ENCODE measurements at places on chromosomes 6 and 20.
A peak's percentile ranks its signal among the peaks of the same experiment; 100 is the strongest.

DNA sequence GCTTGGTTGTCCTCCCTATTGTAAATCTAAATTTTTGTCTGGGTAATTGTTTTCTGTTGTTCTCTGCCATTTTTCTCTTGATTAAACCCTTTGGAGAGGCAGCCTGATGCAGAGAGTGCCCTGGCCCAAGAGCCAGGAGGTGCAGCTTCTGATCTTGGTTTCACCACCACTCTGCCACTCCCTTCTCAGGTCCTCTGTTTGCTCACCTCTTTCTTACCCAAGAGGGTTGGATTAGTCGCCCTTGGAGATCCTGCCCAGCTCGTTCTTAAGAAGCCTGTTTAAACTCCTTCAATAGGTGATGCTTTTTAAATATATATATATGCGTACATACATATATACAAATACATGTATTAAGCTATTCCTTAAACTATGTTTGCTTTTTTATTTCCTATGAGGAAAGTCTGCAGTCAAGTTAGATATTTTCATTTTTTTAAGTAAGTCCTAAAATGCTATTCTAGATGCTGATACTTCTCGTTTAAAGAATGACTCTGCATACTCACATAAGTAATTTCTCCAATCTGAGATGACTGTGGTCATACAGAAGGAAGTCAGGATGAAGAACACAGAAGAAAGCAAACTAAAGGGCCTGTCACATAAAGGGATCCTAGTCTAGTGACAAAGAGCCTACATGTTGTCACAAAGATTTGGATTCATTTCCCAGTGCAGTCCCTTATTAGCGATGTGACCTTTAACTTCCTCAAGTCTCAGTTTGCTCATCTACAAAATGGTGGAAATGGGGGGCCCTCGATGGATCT, 19.9 kb downstream of the TPD52L1 start:
- DNase-seq = no peak

DNA sequence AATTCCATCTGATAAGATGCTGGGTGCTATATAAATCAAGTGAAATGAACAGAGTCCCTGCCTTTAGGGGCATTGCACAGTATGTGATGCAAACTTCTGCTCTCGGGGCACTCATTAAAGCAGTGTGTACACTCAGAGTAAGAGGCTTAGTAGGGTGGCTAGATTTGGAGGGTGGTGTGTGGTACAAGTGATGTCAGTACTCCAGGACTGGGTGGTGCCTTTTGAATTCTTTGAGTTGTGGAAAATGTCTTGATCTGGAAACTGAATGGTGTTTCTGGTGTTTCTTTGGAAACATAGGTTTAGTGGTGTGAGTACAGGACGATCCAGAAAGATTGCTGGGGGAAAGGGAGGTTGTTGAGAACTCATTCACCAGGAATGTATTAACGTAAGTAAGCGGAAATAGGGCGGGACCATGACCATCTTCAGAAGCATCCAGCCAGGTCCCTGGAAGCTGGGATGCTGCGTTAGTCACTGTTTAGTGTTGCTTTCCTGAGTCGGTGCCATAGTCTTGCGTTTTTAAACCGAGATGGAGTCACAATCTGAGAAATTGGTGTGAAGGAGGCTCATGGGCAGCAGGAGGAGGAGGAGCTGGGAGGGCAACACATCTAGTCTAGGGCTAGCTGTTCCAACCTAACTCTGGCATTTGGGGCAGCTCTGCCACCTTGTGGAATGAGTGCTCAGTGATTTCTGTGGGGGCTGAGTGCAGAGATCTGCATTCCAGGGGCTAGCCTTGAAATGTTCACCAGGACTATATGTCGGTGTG, 70.3 kb downstream of the SCAND1 start:
- DNase-seq = peak; percentile 73

GRCh38 chr6:156953479-156954146, 176.4 kb downstream of the ARID1B start:
- DNase-seq = no peak

GRCh38 chr20:45449528-45449927, 20.0 kb upstream of the WFDC2 start:
- no peak for DNase-seq

GRCh38 chr6:75931011-75931680, 141.3 kb downstream of the IMPG1 start:
- no peak for DNase-seq

DNA sequence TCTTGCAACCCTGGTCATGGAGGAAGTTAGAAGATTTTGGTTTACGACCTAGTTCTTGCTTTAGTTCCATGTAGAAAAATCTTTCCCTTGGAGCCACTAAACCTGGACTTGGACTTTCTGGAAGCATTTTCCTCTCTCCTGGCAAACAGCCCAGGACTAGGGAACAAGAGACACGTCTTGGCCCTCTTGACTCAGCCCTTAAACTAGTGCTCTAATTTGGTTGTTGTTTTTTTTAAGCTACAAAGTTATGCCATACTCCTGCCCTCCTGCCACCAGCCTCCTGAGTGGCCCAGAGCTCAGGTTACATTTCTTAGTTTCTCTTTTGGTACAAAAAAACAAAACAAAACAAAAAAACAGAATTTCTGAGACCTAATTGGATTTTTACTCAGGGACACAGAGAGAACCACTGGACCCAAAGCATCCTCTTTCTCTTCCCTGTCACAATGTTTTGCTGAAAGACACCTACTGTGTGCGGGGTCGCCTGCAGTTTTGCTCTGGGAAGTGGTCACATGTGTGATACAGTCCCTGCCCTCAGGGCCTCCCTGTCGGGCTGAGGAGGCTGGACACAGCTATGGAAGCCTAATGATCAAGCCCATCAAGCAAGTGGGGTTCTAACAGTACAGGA, 32.3 kb upstream of the SCUBE3 start:
- DNase-seq = no peak

DNA sequence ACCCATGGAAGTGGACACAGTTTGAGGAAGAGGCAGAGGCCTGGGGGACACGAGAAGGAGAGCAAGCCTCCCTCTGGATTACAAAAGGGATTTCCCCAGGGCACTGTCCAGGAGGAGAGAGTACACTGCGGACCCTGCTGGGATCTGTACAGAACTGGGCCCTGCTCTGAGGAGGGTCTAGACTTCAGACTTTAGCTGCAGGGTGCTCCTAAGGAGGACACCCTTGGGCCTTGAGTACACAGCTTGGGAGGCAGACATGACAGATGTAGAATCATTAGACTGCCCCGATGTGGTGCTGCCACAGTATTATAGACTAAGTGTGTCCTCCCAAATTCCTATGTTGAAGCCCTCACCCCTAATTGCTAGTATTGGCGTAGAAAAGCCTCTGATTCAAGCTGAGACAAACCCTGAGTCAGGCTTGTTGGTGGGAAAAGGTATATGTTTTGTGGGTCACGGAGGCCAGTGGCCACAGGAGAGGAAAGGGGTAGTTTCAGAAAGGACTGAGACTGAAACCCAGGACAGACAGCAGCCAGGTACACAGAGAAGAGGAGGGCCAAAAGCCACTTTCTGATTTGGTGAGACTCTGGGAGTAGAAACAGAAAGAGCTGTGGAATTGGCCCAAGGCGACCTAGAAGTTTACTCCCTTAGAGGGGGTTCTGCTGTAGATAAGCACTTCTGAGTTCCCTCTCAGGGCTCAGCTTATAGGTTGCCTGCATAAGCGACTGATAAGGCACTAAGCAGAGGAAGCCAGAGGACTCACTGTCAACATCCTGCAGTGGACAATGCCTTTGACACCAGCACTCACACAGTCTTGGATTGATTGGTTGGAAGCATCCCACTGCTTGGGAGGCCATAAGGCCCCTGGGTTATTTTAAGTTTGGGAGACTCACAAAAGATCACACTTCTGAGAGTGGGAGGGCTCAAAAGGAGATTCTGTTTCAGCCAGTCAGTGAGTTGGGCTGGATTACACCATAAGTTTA, 16.5 kb upstream of the SH3BGRL2 start:
- DNase-seq = no peak

- peak; percentile 45 for DNase-seq
Observed at GRCh38 chr6:168133687-168134559, 54.9 kb upstream of the FRMD1 start.

DNA sequence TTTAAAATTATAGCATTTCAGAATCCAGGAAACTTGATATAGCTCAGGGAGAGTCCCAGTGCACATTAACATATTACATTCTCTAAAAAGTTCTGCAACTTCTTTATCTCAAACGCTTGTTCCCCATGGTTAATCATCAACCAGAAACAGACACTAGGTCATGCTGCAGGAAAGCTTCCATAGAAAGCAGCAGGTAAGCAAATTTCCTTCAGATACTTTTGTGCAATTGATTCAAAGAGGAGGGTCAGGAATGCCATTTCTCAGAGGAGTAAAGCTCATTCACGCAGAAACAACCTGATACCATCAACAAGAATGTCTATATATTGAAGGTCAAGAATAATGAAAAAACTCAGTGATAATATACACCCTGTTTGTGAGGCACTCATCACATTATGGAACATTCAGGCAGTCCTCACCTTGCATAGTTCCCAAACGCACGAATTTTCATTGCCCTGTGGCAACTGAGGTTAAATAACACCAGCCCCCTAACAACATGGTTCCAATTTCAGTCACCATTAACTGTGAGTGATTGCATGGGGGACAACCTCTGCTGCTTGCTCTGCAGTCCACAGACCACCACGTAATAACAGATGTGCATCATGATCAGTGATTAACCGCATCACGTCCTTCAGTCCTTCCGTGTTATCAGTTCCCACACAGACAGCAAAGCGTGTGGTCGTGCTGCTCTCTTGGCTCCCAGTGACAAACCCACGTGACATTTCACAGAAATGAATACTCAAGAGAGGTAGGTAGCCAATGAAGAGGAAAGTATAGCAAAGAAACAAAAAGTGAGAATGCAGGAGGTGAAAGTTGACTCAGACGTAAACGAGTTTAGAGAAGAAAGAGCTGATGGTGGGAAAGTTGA, 95.7 kb downstream of the LY86 start:
- DNase-seq = no peak

DNA sequence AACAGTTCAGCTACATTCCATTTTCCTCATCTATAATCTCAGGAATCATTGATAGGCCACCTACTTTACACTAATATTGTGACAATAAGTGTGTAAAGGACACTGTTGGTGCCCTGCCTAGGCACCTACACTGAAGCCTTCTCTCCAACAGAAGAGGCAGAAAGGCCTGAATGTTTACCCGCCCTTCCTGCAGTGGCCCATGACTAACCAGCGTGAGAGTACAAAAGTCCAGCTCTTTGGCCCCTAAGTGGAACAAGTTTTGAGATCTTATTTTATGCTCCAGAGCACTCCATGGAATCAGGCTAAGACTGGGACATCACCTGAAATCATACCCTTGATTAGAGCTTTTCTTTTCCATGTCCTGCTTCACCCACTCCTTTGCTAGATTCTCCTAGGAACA, 359.7 kb downstream of the ARHGAP18 start:
- no peak for DNase-seq

- no peak for DNase-seq
Observed at GRCh38 chr20:15122613-15123012, 785.2 kb upstream of the FLRT3 start.

GRCh38 chr6:52551483-52552277, 25.2 kb downstream of the TRAM2 start:
- DNase-seq = peak; percentile 71

DNA sequence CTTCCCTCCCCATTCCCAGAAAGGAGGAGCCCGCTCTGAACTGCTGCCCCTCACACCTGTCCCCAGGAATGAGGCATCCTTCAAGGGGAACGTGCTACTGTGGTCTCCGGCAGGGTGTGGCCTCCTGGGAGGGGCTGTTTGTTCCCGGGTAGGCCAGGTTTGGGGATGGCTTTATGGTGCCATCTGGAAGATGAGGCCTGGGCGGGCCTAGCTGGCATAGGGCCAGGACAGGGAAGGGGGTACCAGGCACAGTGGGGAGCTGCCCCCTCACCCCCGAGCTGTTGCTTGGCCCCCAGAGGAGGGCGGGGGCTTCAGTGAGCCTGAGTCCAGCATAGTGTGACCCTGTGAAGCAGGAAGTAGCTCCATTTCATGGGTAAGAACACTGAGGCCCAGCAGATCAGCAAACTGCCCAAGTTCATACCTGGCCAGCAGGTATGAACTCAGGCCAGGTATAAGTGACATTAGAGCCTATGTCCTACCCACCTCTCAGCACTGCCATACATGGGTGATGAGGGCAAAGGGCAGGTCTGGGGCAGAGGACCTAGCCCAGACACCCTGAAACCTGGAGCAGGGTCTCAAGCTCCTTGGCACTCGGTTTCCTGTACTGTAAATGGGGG, 17.5 kb upstream of the SPDEF start:
- DNase-seq = no peak

DNA sequence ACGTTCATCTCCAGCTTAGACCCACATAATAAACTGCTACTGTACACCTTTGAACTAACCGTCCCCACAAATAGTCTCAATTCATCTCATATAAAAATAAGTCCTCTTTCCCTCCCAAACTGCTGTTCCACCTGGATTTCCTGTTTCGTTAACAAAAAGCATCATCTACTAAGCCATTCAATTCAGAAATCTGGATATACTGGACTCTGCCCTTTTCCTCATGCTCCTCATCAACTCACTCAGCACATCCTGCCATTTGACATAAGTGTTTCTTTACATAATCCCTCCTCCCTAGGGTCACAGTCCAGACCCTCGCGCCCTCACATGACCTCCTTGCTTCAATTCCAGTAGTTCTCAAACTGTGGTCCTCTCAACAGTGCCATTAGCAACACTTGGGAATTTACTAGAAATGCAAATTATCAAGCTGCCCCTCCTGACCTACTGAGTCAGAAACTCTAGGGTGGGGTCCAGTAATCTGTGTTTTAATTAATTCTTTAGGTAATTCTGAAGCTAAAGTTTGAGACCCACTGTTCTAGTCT, 4.5 kb downstream of the MKKS start:
- DNase-seq = no peak

Data from ecto neural progenitor cell (in vitro differentiated cells).